Mammary epithelial cell (primary cell): ENCODE measurements at places on chromosomes 6 and 20.

DNA sequence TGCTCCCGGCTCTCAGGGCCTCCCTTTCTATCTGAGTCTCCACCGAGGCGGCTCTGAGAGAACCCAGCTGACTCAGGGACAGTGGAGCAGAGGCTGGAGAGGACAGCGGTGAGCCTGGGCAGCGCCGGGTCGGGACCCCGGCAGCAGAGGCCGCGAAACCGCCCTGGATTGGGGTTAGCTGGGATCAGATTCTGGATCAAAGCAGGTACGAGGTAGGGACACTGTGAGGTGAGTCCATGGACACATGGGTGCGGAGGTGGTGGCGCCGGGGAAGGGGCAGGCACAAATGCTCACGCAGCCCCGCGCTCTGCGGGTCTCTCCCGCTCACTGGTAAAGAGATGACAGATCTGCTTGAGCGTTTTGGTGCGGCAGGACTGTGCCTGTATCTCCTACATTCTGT lies 146.4 kb upstream of the GGTLC1 start:
- no peak for DNase-seq

- no peak for DNase-seq
Observed at GRCh38 chr6:165905744-165906143, 242.7 kb upstream of the PDE10A start.

GRCh38 chr6:35038076-35038475 lies 103.1 kb downstream of the TCP11 start:
- DNase-seq = peak; percentile 8

DNA sequence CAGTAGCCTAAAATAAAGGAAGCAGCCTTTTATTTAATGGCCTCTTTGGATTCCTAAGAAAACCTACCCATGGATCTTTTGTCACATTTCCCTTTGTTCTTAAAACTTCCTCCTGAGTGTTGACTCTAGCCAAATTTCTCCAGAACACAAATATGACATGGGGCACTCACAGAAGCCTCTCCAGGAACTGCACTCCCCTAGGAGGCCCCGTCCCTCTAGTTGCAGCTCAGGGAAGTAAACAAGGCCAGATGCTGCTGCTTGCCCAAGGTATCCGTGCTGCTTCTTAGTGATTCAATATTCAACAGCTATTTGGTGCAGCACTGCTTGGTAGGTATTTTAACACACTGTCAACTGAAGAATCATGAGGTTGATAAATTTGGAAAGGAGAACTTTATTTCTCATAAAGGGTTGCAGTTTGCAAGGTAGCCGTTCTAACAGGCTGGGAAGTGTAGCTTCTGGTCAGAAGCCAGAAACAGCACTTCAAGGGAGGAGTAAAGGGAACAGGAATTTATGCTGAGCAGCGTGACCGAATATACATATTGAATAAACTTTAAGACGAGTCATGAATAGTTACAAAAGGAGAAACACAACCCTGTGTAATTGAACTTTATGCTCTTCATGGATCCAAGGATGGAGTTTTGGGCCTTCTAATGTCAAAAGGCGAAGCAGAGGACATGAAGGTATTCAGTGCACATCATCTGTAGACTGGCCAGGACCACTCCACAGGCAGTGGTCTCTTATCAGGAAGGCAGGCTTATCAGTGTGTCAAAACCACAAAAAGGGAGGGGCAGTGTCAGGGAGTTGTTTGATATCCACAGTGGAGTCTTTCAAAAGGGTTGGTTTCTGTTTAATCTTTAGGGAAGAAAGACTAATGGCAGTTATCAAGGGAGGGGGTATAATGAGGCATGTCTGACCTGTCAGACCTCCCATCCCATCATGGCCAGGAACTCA lies 63.3 kb downstream of the CD24 start:
- peak; percentile 12 for DNase-seq

DNA sequence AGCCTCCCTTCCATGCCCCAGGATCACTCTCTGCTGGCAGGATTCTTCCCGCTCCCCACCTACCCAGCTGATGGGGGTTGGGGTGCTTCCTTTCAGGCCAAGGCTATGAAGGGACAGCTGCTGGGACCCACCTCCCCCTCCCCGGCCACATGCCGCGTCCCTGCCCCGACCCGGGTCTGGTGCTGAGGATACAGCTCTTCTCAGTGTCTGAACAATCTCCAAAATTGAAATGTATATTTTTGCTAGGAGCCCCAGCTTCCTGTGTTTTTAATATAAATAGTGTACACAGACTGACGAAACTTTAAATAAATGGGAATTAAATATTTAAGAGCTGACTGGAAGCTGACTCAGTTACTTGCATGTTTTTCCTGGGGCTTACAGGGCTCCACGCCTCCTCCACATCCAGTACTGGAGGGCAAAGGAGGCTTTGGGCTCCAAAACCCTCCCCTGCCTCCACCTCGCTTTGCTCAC lies 24.3 kb upstream of the FANCE start:
- DNase-seq = no peak

DNA sequence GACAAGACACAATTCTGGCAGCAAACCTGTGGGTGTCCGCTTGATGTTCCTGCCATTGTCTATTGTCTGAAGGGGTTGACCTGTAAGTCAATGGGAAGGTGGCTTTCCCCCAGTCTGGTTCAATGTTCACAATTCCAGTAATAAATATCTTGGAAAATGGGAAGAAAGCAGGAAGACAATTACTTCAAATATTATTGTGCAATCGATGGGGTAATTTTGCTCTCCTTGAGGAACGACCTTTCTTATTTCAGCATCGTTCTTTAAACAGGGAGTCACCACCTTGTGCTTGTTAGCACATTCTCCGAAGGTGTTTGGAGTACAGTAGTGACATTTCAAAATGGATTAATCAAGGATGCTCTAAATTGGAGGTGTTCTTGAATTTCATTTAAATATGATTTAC lies 136.9 kb downstream of the BTBD3 start:
- no peak for DNase-seq

DNA sequence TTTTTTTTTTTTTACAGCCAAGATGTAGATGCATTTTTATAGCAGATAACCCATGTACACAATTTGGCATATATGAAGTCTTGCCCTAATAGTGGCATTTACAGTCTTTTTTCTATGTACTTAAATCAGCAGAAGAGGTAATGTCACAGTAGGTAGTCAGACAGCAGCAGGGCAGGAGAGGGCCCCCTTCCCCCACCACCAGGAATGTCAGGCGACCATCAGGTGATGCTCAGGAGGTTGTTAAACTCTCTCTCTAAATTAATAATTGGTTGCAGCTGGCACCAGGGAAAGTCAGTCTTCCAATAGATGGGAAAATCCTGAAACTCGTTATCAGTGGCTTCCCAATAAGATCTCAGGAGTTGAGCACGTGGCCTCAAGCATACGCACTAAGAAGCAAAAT lies 188.0 kb upstream of the ADGRB3 start:
- DNase-seq = no peak

DNA sequence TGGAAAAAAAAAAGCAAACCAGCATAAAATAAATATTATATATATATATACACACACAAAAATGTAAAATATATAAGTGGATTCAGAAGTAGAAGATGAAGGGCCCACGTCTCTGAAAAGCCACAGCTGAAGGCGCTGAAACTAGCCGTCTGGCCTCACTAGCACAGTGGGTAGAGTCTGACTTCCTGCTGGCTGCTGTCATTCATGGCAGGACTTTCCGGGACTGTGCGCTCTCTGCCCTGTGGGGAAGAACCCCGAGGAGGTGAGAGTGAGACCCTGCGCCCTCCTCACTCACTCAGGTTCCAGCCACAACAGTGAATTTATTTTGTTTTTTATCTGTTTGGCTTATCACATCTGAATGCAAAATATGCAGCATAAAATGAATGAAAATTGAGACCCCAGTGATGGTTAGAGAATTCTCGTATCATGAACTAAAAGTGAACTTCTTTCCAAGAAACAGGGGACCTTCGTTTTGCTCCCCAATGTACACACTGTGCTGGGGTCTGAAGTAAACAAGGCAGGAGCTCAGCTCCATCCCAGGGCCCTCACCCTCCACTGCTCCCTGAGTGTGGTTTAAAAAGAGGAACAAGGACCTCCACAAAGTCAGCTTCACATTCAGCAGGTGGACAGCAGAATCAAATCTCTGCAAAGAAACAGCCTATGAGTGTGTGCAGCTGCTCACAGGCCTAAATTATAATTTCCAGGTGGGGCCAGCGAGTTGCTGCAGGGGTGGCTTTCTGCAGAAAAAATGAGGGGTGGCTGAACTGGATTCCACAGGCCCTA lies 1.3 kb upstream of the RAMACL start:
- DNase-seq = no peak

DNA sequence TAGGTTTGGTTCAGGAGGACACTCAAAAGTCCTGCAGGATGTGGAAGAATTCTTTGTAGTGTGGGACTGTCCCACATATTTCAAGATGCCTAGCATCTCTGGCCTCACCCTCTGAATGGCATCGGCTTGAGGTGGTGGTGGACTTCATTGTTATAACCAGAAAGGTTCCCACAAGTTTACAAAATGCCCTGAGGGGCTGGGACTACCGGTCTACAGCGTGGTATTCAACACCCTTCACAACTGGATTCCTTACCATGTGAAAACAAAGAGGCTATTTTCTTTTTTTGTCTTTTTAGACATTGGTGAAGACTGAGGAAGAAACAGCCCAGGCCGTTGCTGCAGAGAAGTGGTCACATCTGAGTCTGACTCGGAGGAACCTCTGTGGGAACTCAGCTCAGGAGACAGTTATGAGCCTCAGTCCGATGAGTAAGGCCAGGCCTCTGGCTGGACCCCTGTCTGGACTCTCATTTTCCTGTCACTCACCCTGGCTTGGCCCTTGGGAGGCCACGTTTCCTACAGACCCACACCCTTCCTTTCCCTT lies 15.2 kb downstream of the PGBD1 start:
- peak; percentile 19 for DNase-seq

- DNase-seq = no peak
Observed at GRCh38 chr20:41342474-41343464, 2.1 kb downstream of the LPIN3 start.

DNA sequence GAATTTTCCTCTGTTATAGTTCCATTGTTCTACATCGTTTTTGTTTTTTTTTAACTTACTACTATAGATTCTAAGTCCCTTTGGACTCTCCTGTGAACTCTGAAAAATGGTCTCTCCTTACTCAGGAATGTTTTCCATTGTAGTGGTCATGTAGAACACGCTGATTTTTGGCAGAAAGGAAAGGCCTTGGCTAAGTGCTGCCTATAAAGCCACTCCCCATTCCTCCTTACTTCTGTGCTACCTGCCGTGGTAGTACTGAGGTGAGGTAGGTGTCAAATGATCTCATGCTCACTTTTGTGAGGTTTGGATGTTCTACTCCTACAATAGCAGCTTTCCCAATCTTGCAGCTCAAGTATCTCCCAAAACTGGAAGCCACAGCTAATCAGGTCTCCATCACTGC lies 270.7 kb downstream of the SLC35F1 start:
- DNase-seq = no peak

GRCh38 chr6:28969129-28969528 lies 36.0 kb downstream of the ZNF311 start:
- no peak for DNase-seq

- peak; percentile 6 for DNase-seq
Observed at GRCh38 chr6:144395014-144395413, 109.9 kb downstream of the UTRN start.

GRCh38 chr20:59520814-59521213 lies 83.5 kb upstream of the PHACTR3 start:
- DNase-seq = no peak
